ENCODE measurements at places on chromosomes 1 and 21. TPM values are rescaled to one million over a fixed set of nuclear protein-coding genes. Genes with fewer than 3 reads are reported as not detected.

GNAT2 gene
- not detected for total RNA-seq

CEP104 gene
- total RNA-seq = 36.2 TPM

RPE65 gene
- total RNA-seq = not detected

SPRR4 gene
- total RNA-seq = not detected

VAV3 gene
- total RNA-seq = 2.6 TPM

Measured in neural crest cell (in vitro differentiated cells).